ENCODE measurements at places on chromosomes 16 and 17.
A peak's percentile ranks its signal among the peaks of the same experiment; 100 is the strongest.

DNA sequence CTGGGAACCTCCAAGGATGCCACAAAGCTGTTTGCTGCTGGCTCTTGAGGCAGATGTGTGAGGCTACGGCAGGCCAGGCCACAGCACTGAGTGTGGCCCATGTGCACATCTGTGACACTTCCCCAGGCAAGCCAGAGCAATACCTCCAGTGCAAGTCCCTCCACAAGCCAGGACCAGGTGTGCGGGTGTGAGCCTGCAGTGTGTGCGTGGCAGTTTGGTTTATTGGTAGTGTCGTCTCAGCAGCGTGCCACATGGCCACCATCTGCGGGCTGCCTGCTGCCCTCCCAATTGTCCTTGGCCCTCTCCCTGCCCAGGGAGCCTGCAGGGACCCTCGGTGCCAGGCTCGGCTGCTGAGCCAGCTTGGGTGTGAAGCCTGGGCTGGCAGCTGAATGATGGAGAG is 9.9 kb upstream of the SREBF1 start:
- DNase-seq: no peak

GRCh38 chr17:41930009-41930832 is at the start of gene ODAD4:
TSS of gene ODAD4 (plus strand) at chr17:41930617. CDS start at chr17:41930724, 107 bp downstream.
- DNase-seq: peak; percentile 95

DNA sequence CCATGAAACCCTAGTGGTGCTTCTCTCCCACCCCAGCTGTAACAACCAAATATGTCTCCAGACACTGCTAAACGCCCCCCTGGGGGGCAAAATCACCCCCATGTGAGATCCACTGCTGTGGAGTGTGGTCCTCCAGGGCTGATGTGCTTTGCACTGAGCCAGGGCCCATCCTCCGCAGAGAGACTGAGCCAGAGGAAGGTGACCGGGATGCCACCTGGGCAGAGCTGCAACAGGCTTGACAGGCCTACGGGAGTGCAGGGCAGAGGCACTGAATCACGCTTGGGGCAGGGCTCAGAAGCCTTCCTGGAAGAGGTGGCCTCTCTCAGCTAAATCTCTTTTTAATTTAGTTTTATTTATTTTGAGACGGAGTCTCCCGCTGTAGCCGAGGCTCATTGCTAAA is 4.4 kb downstream of the GJD3 start:
- no peak for DNase-seq

DNA sequence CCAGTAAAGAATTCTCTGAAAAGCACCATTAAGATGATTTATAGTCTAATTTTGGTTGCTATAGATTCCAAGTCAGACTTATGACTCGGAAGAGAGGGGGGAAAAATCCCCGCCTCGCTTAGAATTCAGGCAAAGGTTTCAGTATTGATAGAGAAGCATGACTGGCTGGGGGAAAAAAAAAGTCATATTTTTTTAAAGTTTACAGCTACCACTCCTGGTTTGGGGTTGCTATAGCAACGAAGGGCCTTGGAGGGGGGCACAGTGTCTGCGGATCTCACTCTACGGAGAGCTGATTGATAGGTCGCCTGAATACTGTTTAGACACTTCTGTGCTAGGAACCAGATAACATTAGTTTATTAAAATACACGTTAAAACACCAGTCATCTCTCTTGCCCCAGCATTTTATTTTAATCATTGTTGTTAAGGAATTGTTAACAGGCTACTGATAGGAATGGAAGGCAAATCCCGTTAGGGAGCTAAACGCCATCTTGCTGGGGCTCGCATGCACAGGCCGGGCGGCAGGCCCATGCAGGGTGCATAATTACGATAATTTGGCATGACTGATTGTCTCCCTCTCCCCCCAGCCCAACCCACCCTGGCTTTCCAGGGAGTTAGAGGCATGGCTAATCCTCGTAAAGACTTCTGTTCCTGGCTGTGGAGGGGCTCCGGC is 380.0 kb upstream of the XYLT1 start:
- no peak for DNase-seq

GRCh38 chr17:7292729-7293128 is 1.7 kb downstream of the YBX2 start:
- no peak for DNase-seq

DNA sequence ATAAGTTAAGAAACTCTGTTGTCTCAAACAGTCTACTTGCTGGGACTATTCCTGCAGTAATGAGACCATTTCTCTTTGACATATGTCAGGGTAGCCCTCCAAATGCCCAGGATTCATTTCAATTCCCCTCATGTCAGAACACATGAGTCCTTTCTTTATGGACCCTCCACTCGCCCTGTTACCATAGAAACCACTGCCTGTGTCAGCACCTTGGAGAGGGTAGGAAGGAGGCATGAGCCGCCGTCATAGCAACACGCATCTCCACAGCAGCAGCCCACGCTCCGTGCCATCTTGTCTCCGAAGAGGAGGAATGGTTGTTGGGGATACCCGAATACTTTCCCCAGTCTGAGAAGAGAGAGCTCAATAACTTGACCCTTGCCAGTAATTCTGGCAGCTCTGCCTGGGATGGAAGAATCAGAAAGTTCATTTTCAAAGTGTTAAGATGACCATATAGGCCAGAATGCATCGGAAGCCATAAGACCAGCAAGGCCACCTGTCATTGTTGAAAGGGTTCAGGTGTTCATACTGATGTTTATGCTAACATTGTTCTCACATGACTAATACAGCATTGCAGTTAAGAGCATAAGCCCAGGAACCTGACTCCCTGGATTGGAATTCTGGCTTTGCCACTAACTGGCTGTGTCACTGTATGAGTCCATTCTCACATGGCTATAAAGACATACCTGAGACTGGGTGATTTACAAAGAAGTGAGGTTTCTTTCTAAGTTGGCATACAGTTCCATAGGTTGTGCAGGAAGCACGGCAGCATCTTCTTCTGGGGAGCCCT is 141.3 kb downstream of the ABCC12 start:
- no peak for DNase-seq

GRCh38 chr16:56625943-56626654 is 518 bp downstream of the MT1E start:
- DNase-seq: no peak

GRCh38 chr17:59001158-59001814 is 105.4 kb downstream of the TRIM37 start:
- DNase-seq: no peak

DNA sequence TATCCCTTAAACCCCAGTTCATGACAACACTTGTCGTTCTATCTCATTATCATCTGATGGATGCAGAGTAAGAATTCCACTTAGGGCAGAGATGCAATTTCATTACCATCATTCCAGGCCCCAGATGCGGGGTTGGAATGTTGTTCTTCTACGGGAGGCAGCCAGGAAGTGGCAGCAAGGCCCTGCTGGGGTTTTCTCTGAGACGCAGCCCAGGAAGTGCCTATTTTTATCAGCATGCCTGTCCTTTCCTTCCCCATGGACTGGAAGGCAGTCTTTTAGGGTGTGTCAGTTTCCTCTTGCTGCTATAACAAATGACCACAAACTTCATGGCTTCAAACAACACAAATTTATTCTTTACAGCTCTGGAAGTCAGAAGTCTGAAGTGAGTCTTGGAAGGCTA is 246.6 kb upstream of the DYNLRB2 start:
- no peak for DNase-seq

DNA sequence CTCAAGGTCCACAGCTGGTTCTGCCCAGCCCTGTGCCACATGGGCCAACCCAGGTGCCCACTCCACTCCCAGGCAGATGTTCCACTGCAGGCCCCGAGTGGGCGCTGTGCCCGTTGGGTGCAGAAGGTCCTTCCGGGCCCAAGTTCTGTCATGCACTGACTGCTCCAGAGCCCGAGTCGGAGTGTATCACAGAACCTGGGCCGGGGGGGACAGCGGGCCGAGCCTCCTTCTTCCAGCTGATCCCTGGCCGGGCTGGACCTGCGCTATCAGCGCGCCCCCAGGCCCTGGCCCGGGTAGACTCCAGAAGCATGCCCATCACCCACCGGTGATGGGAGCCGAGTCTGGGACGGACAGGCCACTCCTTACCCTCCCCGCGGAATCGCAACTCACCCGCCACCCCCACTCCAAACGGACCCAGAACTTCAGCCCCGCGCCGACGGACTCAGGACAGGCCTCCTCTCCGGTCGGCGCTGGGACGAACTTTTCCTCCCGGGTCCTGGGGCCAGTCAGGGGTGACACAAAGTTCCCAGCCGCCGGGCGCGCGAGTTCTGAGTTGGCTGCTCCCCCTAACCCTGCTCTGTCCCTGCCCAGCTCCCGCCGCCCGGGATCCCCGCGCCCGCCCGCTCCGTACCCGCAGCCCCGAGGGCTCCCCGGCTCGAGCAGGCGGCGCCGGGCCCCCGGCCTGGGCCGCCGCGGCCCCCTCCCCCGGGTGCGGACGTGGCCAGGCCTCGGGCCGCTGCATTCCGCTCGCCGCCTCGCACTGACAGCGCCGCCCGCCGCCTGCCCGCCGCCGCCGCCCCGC is at the start of gene COPZ2:
Gene COPZ2 (minus strand): TSS at position 762 of the 802 bp plus-strand sequence. CDS start 20 bp downstream, at position 742.
- DNase-seq: no peak

GRCh38 chr16:53743149-53743566 is 39.2 kb downstream of the FTO start:
- DNase-seq: no peak

All from NCI-H1694 (cell line).